ENCODE measurements at places on chromosomes 6 and 20.

GRCh38 chr20:15639839-15640238 lies 933.4 kb downstream of the KIF16B start:
- DNase-seq = no peak

DNA sequence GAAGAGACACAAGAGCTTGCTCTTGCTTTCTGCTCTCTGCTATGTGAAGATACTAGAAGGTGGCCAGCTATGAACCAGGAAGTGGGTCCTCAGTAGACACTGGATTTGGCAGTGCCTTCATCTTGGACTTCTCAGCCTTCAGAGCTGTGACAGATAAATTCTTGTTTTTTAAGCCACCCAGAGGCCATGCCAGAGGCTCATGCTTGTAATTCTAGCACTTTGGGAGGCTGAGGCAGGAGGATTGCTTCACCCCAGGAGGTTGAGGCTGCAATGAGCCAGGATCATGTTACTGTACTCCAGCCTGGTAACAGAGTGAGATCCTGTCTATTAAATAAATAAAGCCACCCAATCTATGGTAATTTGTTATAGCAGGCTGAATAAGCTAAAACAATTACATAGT lies 185.5 kb upstream of the SALL4 start:
- DNase-seq = no peak

DNA sequence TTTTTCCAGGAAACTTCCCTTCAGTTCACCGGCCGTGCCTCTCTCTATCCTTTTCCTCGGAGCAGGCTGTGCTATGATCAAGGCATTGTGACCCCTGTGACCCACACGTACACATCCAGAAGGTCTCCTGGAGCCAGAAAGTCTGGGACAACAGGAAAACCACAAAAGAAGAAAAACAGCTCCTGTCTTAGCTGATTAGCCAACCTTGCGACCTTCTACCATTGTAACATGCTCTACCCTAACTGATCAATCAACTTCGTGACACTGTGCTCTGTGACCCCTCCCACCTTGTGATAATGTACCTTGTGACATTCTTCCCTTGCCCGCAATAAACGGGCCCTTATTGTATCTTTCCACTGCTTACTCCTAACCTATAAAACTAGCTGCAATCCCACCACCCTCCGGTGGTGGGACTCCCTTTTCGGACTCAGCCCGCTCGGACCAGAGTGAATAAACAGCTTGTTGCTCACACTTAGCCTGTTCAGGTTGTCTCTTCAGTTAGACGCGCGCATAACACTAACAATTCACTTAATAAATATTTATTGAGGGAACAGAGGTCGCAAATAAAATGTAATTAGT lies 24.2 kb downstream of the ZNF311 start:
- DNase-seq = peak; percentile 65

- no peak for DNase-seq
Observed at GRCh38 chr20:19193349-19193748, 19.1 kb upstream of the SLC24A3 start.

GRCh38 chr6:3285732-3286131 lies 27.0 kb downstream of the PSMG4 start:
- no peak for DNase-seq

GRCh38 chr20:48467622-48468021 lies 360.2 kb downstream of the PREX1 start:
- DNase-seq = no peak

GRCh38 chr20:58472273-58473018 lies 42.8 kb downstream of the APCDD1L start:
- no peak for DNase-seq

DNA sequence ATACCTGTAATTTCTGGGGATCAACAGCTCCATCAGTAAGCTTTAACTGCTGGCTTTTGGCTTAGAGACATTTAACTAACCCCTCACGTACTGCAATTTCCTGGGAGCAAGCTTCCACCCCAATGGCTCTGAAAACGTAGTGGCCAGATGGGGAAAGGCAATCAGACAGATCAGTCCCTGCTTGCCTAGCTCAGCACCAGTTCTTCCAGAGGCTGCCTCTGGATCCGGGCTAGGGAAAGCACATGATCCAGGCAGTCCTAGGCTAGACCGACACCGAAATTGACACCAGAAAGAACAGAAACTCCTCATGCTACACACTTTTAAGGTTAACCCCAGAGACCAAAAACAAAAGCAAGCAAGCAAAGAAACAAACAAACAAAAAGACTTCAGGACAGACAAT lies 13.3 kb downstream of the PREP start:
- DNase-seq = no peak

DNA sequence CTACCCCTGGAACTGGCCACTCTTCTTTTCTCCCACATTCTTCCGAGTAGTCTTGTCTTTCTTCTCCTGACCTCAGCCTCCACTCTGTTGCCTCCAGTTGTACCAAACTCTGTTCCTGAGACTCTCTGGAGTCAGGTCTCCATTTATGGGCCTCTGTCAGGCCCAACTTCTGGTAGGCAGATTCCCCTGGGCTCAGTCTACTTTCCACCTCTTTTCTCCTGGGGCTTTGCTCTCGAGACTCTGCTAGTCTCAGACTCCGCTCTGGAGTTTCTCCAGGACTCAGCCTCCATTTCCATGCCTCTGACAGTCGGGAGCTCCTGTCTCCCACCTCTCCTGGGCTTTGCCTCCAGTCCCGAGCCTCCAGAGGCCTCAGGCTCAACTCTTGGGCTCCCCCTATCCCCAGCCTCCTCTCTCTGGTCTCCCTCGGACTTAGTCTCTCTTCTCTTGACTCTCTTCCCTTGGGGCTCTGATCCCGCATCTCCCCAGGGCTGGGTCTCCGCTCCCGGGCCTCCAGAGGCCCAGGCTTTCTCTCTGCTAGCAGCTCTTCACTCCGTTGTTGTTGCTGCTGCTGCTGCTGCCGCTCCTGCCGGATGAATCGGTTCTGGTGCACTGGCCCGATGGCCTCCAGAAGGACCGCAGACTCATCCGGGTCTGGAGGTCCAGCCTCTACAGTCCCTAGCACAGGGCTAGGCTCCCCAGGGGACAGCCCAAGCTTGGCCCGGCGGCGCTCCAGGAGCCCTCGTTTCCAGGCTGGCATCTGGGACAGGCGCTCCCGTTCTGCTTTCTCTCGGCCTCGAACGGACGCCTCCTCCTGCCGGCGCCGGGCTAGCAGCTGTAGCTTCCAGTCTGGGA lies 1.1 kb downstream of the PPP1R18 start:
- DNase-seq = peak; percentile 78

GRCh38 chr20:1322511-1323245 lies 6.3 kb downstream of the SDCBP2 start:
- no peak for DNase-seq

GRCh38 chr20:44153636-44154043 lies 33.3 kb downstream of the JPH2 start:
- DNase-seq = no peak

GRCh38 chr20:10864076-10864672 lies 190.4 kb upstream of the JAG1 start:
- no peak for DNase-seq

DNA sequence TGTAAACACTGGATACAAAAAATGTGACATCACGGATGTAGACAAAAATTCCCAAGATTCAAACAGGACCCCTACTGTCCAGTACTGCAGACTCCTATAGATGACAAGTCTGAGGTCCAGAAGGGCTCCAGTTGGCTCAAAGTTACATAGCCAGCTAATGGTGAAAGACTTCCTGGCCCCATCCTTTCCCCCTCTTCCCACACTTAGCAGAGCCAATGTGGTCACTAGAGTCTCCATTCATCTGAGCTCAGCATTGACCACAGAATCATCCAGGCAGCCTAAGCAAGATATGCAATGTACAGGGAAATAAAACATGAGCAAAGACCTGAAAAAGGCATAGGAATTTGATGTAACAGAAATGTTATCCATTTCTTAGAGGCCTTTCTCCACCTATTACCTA lies 180.5 kb downstream of the ADAT2 start:
- no peak for DNase-seq

DNA sequence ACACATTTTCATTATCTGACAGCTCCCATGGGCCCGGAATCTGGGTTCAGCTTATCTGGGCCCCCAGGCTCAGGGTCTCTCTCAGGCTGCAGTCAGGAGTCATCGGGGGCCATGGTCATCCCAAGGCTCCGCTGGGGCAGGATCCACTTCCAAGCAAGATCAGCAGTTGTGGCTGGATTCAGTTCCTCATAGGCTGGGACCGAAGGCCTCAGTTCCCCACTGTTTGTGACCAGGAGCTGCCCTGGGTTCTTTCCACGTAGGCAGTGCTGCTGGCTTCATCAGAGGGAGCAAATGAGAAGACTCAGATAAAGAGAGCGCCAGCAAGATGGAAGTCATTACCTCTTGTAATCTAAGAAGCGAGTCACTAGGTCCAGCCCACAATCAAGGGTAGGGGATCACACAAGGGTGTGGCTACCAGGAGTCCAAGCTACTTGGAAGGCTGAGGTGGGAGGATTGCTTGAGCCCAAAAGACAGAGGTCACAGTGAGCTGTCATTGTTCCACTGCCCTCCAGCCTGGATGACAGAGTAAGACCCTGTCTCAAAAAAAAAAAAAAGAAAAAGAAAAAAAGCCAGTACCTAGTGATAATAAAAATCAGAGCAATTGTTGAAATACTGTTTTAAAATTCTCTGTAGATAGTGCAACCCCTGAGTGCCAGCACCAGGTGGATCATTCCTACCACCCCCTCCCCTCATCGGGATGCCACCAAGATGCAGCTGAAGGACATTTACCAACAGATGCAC lies 162.7 kb downstream of the NFATC2 start:
- DNase-seq = no peak

- DNase-seq = no peak
Observed at GRCh38 chr6:73511796-73512195, 9.0 kb downstream of the EEF1A1 start.

GRCh38 chr20:2305479-2305878 lies 9.7 kb downstream of the TGM3 start:
- no peak for DNase-seq

- no peak for DNase-seq
Observed at GRCh38 chr6:93323630-93324029, 95.7 kb downstream of the EPHA7 start.

DNA sequence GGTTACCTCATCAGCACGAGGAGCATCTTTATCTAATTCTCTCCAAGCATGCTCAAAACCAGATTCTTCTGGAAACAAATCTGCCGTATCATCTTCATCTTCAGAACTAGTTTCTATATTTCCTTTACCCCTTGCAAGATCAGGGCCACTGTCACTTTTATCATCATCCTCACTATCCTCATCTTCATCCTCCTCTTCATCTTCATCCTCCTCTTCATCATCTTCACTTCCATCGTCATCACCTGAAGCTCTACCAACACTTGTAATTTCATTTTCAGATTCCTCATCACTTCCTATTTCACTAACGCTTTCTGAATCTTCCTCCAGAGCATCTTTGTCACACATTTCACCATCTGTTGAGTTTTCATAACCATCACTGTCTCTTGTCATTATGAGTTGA lies 8.9 kb downstream of the ESF1 start:
- no peak for DNase-seq

GRCh38 chr6:18496462-18496861 lies 109.3 kb downstream of the RNF144B start:
- DNase-seq = no peak

DNA sequence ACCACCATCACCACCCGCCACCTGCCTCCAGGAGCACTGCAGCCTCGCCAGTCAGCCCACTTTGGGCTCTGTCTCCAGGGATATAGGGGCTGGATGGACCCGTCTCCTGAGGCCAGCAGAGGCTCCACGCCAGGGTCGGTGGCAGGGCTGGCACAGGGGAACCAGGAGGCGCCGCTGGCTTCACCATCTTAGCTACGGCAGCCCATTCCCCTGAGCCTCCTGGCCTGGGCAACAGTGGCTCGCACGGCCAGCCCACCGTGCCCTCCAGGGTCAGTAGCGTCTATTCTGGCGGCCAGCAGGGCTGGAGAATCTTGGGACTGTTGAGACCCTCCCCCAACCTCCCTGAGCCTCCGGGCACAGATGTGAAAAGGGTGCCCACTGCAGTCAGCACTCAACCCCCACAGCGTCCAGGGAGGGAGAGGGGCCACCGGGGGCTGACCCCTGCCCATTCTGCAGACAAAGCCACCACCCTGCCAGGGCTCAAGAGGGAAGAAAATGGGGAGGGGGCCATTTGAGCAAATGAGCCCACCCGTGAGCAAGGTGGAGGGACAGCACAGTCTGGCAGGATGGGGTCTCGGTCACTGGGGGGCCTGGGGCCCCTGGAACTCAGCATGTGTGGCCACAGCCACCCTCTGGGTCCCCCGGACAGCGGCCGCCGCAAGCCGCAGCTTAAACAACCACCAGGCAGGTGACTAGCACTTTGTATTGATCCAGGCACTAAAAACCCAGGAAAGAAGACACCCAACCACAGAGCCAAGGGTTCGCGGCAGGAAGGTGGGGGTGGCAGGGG lies 28.7 kb downstream of the KCNQ2 start:
- DNase-seq = no peak

DNA sequence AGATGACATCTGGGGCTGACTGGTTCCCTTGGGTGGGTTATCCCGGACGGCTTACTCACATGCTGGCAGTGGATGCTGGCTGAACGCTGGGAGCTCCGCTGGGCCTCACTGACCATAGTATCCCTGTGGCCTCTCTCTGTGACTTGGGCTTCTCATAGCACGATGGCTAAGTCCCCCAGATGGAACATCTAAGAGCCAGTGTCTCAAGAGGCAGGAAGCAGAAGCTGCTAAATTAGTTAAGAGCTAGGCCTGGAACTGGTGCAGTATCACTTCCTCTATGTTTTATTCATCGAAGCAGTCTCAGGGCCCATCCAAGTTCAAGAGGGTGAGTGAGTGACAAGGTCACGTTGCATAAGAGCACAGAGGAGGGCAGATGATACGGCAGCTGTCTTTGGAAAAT lies 116.5 kb upstream of the LAMP5 start:
- peak; percentile 50 for DNase-seq

DNA sequence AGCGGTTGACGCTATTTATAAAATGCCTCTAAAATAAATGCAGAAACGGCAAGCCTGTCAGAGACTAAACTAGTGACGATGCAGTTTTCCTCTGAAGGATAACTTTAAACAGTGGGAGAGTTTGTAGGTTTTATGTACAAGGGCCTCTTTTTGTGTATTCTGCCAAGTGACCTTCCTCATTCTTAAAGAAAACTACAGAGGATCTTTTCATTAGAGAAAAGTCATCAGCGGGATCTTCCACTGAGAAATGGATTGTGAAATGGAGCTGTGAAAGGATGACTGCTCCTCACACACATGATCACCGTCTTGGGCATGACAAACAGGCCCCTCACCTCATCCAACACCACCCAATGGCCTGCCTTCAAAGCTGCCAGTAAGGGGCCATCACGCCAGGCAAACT lies 89.0 kb upstream of the LYRM2 start:
- DNase-seq = no peak

GRCh38 chr6:42448927-42449659 lies 2.6 kb downstream of the TRERF1 start:
- DNase-seq = no peak

DNA sequence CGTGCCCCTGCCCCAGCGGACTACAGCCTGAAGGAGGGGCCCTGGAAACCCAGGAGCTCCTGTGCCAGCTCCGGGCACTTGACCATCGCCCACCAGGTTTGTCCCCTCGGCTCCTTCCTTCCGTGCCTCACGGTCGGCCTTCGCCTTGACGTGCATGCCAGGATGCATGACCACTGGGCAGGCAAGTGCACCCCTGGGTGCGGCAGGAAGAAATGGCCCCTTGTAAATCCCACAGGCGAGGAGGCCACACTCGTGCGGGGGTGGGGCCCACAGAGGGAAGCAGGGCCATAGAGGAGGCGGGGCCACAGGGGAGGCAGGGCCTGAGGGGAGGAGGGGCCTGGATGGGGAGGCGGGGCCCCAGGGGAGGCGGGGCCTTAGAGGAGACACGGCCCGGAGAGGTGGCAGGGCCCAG lies 81.7 kb downstream of the YTHDF1 start:
- peak; percentile 66 for DNase-seq

- DNase-seq = no peak
Observed at GRCh38 chr6:159951772-159952171, 17.1 kb upstream of the IGF2R start.

- peak; percentile 76 for DNase-seq
Observed at GRCh38 chr6:157650261-157650640, 172.8 kb upstream of the SNX9 start.
